ENCODE measurements at places on chromosomes 6 and 20.

DNA sequence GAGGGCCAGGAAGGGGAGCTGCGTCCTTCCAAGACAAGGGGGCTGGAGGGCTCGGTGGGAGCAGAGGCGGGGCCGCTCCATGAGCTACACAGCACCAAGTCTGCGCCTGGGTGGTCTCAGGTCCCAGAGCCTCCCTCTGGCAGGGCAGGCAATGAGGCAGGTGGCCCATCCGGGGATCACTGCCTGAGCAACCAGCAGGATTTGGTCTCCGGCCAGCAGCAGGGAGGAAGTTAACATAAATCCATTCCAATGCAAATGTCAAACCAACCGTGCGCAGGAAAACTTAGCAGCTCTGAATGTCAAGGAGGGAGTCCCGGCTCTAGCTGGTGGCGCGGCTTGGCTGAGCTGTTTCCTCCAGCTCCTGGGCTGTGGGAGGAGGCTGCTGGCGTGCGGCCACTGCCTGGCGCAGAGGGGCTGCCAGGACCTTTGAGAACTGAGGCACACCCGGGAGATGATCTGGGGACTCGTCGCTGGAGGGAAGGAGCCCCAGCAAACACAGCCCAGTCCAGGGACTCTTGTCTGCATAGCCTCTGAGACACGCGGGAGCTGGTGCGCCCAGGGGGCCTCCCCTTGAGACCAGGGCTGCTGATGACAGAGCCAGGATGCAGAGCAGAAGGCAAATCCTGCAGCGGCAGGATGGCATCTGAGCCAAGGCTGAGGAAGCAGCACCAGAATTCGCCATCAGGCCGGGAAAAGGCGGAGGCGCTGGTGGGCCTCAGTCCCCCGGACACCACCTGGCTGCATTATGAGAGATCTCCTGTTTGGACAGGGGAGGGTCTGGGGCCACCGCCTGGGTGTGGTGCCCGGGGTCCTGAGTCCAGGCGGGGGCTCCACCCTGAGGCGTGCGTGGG lies 33.1 kb upstream of the CHRNA4 start:
- DNase-seq = no peak

- no peak for DNase-seq
These were observed 18.0 kb downstream of the HFE start for GRCh38 chr6:26105109-26105730.

- DNase-seq = no peak
These were observed 222.4 kb downstream of the CD83 start for GRCh38 chr6:14339711-14340584.

DNA sequence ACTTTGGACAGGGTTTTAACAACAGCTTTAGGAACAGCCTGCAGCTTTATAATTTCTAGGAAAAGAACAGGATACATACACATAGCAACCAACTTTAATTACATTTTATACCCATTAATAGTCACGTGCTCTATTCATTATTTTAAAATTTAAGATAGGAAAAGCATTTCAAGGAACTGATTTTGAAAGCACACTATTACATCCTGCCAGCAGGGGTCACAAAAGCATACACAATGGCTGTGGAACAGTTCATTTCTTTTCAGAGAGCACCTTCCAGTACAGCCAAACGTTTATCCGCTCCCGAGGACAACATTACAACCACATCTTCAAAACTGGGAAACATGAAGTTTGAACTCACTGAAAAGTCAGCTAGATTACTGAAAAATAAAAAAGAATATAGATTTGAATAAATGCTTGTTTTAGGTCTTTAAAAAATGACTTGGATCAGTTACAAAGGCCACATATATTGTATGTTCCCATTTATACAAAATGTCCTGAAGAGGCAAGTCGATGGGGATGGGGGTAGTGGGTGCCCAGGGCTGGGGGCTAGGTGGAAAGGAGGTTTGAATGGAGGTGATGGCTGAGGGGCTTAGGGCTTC lies 104.6 kb upstream of the EXOC2 start:
- DNase-seq = no peak

DNA sequence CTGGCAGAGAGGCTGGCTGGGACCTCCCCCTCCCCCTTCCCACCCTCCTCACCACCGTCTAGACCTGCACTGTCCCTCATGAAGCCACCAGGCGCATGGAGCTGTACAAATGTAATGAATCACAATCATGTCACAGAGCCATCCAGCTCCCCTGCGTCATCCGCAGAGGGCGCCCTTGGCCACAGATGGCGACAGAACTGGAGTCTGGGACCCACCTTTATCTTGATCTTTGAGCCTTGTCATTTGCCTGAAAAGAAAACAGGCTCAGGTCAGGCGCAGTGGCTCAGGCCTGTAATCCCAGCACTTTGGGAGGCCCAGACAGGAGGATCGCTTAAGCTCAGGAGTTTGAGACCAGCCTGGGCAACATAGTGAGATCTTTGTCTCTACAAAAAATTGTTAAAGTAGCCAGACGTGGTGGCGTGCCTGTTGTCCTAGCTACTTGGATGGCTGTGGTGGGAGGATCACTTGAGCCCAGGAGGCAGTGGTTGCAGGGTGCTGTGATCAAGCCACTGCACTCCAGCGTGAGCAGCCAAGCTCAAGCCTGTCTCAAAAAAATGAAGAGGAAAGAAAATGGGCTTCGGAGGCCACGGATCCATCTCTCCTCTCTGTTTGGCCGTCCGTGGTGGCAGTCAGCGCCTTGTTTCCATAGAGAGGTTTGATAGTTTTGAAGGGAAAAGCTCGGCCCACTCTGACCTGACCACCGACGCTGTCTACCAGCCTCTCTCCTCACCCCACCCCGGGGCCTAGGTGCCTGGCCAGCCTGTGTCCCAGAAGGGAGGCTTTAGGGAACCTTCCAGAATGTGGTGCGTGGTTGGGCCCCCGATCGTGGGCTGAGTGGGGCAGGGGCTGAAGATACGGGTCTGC lies 6.2 kb downstream of the COL9A3 start:
- DNase-seq = no peak

DNA sequence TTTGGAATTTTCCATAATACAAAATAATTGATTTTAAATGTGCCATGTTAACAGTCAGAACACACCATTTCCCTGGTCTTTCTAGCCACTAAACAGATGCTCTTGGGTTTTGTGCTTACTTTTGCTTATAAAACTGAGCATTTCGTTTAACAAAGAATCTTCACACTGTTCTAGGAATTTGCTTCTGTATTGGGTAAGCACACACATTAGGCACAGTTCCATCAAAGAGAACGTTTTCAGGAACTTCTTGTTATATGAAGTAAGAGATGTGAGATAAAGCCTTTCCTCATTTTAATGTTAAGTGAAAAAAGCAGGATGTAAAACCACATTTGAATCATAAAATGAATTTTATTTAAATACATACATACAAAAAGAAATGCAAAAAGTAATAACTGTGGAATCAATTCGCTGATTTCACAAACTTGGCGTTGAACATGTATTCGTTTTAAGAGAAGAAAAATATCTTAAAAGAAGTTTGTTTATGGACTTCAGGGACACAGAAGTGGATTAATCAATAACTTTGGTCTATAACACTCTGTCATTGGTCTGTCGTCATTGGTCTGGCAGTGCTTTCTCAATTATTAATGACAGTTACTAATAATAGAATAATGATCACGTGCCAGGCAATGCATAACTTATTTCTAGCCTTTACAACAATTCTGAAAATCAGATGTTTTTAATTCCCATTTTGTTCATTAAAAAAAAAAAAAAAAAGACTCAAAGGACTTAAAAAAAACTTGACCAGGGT lies 199.9 kb upstream of the PRDM1 start:
- DNase-seq = no peak

DNA sequence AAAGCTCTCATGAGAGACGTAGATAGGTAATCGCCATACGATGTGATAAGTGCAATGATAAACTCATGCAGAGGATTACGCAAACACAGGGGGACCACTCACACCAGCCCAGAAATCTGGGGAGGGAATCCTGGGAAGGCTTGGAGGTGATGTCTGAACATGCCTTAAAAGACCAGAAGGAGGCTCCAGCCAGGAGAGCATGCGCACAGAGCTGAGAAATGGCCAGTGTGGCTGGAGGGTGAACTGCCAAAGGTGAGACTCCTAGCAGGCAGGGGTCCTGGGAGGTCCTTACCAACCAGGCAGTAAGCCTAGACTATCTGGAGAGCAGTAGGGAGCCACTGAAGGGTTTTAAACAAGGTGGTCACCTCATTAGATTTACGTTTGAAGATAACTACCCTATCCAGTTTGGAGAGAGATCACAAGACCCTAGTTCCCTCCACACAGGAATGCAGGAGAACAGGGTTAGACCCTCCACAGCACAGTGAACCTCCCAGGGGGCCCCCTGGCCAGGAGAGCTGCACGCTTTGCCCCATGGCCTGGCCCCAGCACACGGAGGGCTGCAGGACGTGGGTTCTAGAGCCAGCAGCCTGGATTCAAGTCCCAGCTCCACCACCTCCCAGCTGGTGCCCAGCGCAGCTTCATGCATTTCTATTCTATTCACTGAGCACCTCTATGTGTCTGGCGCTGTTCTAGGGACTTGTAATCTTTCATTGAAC lies 13.1 kb downstream of the MDFI start:
- no peak for DNase-seq

DNA sequence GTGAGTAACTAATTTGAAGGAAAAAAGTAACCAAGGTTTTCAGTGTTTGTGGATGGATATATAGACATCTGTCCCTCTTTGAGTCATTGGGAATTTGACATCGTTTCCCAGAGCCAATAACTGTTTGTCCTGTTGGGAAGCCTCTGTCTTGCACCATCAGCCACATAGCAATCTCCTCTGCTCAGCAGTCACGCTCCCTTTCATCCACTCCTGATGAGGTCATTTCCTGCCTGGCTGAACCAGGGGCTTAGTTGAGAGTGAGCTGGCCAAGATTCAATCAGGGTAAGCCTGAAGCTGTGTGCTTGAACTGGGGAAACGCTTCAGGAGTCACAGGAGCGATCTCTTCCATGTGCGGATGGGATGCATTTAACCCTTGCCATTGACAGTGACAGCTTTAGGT lies 121.5 kb upstream of the FOXQ1 start:
- no peak for DNase-seq

DNA sequence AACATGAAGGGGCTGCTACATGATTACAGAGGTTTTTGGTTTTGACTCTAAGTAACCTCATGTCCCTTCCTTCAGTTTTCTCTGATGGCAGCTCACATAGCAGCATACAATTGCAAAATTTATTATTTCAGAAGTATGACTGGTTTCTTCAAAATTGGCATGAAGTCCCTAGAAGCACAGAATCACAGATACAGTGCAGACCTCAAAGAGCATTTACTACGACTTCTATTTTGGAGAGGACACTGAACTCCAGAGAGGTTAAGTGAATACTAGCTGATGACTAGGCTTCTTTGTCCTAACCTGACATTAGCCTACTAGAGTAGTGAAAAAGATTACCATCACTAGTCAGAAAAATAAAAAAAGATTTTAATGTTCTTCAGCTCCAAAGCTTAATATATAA lies 664.3 kb downstream of the RFPL4B start:
- no peak for DNase-seq

Data from NCI-H187 treated with DMSO at 0.1 percent for 48 hours (cell line).